Lower lobe of right lung (tissue), 2 donors: ENCODE measurements at places on chromosomes 3 and 15. TPM values are rescaled to one million over a fixed set of nuclear protein-coding genes. Genes with fewer than 3 reads are reported as not detected.

Gene TMCO5A
- not detected for total RNA-seq

Gene CTXN2
- not detected for total RNA-seq

Gene AHSG
- total RNA-seq = not detected

GRCh38 chr3:171251835-171252234 is 208.4 kb downstream of the TNIK start:
- H3K36me3 ChIP-seq = no peaks in the 10 kb centered on the region
- H3K27me3 ChIP-seq = no peaks in the 10 kb centered on the region
- no peak for DNase-seq
- no peak overlapping the region for H3K27ac ChIP-seq
- no peak overlapping the region for H3K4me3 ChIP-seq

- no peak overlapping the region for H3K27ac ChIP-seq
- no peaks in the 10 kb centered on the region for H3K4me1 ChIP-seq
- no peak for DNase-seq
- no peaks in the 10 kb centered on the region for H3K27me3 ChIP-seq
- H3K4me3 ChIP-seq = no peak overlapping the region
- H3K36me3 ChIP-seq = peaks cover 5% of the 10 kb centered on the region
Measured at GRCh38 chr3:62007036-62007435, 366.3 kb downstream of the FEZF2 start.

- H3K36me3 ChIP-seq = no peaks in the 10 kb centered on the region
- no peaks in the 10 kb centered on the region for H3K27me3 ChIP-seq
- no peak overlapping the region for H3K27ac ChIP-seq
- H3K4me3 ChIP-seq = no peak overlapping the region
- no peak for DNase-seq
Measured at GRCh38 chr15:62253294-62253693, 88.2 kb upstream of the C2CD4B start.
